ENCODE measurements at places on chromosomes 5 and 9.

DNA sequence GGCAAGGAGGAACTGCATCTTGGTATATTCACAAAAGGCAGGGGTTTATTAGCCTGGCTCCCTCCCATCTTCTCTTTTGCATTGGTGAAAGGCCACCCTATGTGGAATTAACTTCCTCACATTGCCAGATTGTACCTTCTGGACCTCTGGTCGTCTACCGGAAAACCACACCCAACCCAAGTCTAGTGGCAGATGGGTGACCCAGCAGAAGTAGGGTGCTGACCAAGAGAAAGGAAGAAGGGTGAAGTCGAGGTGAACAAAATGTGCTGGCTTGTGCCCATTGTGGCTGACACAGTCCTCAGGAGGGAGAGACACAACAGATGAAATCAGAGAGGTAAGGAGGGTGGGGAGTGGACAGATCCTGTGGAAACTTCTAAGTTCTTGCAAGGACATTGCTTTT is 39.8 kb upstream of the DAP start:
- no peak for DNase-seq

DNA sequence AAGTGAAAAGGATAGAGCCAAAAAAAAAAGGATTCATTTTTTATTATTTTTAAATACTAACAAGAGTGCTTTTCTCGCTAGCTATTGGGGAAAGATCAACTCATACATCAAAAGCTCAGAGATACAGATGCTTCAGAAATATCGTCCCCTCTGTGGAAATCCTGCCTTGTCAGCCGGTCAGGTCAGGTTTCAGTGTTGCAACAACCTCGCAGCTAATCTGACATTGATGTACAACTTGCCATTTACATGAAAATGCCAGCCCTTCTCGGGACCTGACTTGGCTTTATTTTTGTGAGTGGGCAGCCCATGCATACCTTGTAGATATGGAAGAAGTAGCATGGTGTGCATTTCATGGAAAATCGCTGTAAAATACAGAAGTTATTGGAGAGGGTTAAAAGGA is 358.8 kb upstream of the ADAMTS16 start:
- no peak for DNase-seq

GRCh38 chr5:119273391-119273839 is 82.4 kb upstream of the TNFAIP8 start:
- DNase-seq, result no peak

DNA sequence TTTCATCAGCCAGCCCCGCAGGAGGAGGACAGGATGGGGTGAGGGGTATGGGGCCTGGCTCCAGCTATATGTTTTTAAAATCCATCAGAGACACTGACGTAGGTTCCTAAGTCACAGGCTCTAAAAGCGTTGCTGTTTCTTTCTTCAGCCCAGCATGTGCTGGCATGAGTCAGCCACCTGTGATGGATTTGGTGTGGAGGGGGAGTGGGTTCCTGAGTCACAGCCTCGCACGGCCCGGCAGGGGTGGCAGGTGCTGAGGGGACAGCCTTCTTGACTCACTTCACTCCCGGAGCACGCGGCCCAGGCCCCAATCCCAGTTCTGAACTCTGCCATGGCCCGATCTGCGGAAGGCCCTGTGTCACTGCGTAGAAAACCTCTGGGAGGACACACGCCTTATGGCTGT is 38.8 kb upstream of the RPL26L1 start:
- no peak for DNase-seq

DNA sequence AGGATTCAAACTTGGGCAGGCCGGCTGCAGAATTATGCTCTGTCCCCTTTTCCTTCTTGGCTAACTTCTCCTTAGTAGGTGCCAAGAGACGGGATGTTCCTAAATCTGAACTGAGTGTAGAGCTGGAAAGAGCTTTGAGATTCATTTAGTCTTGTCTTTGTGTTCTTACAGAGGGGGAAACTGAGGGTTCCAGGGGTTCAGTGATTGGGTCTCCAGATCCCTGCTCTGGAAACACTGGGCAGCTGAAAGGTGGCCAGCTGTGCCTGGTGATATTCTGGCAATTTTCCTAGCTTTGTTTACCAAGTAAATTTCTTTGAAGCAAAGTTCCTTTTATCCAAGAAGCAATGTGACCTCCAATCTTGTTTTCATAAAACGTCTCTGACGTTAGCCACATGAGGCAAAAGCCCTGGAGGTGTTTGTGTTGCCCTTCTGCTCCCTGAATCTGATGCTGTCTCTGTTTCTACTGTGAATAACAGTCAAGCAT is 288.7 kb downstream of the ZSWIM6 start:
- DNase-seq, result no peak

DNA sequence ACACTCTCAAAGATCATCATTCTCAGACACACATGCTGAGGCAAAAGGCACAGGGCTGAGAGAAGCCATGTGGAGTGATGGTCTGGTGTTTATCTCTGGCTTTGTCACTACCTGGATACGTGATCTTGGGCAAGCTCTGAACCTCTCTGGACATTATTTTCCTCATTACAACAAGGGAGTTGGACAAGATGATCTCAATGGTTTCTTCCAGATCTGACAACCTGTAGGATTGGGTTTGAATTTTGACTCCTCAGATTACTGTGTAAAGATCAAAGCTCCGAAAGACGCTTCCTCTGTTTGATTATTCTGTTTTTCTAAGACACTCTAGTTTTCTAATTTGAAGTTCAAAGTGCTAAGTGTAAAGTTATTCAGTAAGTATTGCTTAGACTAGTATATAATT is 20.0 kb downstream of the NUDT2 start:
- no peak for DNase-seq

GRCh38 chr5:137606401-137606800 is 107.3 kb upstream of the SPOCK1 start:
- DNase-seq, result no peak

- DNase-seq, result no peak
Observed at GRCh38 chr5:135489466-135490244, 37.5 kb upstream of the TIFAB start.

DNA sequence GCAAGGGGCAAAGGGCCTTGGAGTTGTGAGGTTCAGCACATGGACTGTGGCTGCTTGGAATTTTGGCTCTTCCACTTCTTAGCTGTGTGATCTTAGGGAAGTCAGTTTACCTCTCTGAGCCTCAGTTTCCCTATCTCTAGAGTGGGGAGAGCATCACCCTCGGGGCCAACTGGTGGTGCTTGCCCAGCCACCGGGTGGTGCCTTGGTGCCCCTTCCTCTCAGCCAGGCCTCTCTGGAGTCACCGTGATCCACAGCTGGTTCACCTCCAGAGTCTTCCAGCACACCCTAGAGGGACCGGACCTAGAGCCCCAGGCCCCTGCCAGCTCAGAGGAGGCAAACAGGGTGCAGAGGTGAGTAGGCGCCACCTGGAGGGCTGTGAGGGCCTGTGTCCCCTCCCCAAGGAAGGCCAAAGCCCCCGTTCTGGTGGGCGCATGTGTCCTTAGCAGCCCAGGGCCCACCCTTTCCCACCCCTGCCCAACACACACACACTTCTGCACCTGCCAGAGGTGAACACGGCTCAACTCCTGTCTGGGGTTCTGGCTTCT is 7.7 kb downstream of the ADGRD2 start:
- no peak for DNase-seq

- DNase-seq, result no peak
Observed at GRCh38 chr5:119287547-119288111, 68.2 kb upstream of the TNFAIP8 start.

DNA sequence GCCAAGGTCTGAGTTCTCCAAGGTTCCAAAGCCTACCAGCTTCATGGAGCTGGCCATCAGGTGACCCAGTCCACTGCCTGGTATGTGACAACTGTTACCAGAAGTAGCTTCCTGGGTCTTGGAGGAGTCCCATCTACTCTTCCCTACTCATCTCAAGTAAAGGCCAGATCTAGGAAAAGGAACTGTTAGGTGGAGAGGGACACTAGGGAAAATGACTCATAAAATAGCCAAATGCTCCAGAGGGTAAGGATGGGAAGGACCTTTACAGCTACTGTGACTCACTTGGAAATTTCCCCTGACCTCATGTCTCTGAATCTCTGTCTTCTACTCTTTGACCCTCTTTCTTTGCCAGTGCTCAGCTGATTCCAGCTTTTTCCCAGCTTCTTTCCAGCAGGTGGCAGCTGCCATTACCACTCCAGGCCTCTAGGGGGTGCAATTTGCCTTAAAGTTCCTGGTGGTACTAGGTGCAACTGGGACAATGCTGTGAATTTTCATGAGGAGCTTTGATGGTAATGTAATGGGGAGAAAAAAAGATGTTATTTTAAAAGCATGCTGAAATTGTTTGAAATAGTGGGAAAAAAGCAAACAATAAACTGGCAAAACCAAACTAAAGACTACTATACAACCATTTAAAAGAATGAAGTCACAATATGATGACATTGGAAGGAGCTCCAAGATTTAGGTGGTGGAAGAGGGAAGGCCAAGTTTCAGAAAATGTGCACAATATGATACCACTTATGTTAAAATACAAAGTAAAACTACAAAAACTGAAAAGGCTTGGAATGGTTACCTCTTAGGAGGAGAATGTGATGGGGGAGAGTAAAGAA is 27.1 kb upstream of the MYORG start:
- DNase-seq, result no peak

GRCh38 chr5:6190838-6191237 is 187.5 kb downstream of the MED10 start:
- no peak for DNase-seq

GRCh38 chr5:163504079-163504931 is 1.1 kb upstream of the MAT2B start:
- DNase-seq, result no peak

- no peak for DNase-seq
Observed at GRCh38 chr9:127252410-127253318, 11.9 kb upstream of the GARNL3 start.

DNA sequence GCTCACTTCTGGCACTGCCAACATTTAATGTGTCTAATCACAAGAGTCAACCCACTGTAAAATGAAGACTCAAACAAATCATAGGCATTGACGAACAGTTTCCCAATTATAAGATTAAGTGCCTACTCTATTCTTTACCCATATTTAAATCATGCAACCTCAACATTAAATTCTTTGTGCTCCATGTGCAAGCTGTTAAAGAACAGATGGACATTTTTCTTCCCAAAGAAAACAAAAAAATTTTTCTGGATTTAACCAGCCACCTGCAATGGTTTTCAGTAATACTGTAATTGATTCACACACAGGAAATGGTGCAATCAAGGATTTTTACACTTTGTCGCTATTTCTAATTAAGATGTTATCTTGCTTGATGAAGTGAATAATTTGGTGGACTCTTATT is 3.6 kb downstream of the HNRNPK start:
- no peak for DNase-seq

GRCh38 chr5:143573568-143574170 is 170.2 kb upstream of the NR3C1 start:
- DNase-seq, result no peak

DNA sequence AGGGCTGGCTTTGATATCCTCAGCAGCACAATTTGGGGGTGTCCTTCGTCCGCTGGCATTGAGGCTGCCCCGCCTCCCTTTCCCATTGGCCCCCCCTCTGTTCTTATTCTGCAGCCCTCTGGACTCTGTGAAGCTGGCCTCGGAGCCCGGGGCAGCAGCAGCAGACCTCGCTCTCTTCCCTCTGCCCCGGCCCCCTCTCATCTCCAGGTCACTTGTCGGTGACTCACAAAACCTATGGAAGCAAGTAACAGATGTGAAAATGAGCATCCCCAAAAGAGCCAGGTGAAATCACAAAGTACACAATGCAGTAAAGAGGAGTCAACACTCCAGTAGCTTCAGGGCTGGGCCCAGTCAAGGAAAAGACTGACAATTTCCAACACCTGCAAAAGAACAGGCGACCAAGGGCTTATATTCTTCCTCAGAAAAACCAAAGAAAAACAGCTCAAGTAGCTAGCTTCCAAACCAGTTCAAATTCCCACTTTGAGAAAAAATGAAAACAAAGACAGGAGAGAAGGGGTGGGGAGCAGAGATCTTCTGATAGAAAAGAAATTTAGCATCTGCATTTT is 97.5 kb downstream of the ZNF608 start:
- DNase-seq, result no peak

GRCh38 chr5:34695275-34696027 is 39.3 kb downstream of the RAI14 start:
- DNase-seq, result no peak

GRCh38 chr5:52778781-52779180 is 8.9 kb upstream of the ITGA1 start:
- no peak for DNase-seq

- DNase-seq, result no peak
Observed at GRCh38 chr9:7121055-7121454, 363.3 kb downstream of the KDM4C start.

- DNase-seq, result no peak
Observed at GRCh38 chr5:107300721-107301327, 369.9 kb downstream of the EFNA5 start.

DNA sequence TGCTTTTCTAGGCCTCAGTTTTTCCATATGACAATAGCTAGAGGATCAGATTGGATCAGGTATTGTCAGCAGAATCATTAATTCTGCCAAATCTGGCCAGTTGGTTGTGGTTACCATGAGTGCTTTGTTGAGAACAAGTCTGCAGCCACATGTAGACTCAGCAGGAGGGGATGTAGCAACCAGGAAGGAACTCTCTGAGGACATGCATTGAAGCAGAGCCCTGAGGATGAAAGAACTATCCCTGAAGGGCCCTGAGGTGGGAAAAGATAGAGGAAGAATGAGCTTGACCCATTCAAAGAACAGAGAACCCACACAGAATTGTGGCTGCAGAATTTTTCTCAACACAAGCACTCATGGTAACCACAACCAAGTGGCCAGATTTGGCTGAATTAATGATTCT is 60.1 kb upstream of the AFAP1L1 start:
- DNase-seq, result no peak

DNA sequence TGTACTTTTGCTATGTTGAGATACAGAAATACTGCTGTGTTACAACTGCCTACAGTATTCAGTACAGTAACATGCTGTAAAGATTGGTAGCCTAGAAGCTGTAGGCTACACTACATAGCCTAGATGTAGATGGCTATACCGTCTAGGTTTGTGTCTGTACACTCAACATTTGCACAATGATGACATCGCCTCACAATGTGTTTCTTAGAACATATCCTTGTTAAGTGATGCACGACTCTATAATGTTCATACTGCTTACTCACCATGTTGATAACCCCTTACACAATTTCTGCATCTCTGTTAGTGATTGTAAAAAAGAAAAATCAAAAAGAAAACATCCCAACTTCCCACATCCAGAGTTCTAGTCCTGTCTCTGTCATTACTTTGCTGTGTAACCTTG is 450.0 kb downstream of the CCDC171 start:
- no peak for DNase-seq

DNA sequence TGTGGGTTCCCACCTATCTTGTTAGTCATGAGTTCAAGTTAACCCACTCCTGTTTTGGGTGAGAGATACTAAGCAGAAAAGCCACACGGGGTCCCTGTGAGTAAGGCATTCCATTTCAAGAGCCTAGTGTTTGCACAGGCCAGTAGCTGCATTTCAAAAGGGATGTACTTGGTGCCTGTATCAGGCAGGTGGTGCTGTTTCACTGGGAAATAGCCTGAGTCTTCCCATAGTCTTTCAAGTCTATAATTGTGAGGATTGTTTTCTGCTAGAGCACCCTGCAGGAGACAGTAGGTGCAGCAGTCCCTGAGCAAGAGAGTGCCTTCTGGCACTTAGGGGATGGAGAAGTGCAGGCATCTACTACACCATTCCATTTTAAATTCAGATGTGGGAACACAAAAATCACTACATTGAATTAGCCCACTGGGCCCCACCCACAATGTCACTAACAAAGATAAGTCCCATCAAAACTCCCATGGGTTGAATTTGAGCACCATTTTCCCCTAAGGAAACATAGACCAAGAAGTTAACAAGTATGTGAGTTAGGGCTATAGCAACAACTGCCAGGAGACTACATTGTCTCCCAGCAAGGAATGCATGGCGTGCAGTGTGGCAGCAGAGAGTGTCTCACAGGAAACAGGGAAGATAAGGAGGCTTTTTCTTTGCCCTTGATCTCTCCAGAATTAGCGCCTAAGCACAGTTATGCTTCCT is 263.2 kb downstream of the COX7C start:
- DNase-seq, result peak; percentile 3

Data from stimulated activated CD8-positive, alpha-beta memory T cell treated with anti-CD3 and anti-CD28 coated beads, Interleukin-15, amount 100 ng/mL, for 24 hours (primary cell).